Hepatic stellate cell (primary cell): ENCODE measurements at places on chromosomes 1 and 21.

DNA sequence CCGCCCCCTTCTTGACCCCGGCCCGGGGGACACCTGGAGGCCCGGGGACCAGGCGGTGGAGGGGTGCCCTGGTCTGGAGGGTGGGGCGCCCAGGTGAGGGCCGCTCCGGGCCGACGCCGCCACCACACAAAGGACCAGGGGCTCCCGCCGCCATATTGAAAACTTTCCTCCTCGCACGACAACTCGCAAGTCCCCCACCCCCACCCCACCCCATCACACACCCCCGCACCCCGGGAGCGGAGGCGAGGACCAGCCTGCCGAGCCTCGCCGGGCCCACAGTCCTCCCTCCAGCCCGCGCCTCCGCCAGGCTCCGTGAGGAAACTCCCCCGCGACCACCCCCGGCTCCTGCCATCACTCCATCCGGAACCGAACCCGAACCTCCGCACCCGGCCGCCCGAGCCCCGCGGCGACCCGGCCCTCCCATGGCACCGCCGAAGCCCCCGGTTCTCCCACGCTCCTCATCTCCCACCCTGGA, 733 bp downstream of the KDM5B start:
- DNase-seq: peak; percentile 82

DNA sequence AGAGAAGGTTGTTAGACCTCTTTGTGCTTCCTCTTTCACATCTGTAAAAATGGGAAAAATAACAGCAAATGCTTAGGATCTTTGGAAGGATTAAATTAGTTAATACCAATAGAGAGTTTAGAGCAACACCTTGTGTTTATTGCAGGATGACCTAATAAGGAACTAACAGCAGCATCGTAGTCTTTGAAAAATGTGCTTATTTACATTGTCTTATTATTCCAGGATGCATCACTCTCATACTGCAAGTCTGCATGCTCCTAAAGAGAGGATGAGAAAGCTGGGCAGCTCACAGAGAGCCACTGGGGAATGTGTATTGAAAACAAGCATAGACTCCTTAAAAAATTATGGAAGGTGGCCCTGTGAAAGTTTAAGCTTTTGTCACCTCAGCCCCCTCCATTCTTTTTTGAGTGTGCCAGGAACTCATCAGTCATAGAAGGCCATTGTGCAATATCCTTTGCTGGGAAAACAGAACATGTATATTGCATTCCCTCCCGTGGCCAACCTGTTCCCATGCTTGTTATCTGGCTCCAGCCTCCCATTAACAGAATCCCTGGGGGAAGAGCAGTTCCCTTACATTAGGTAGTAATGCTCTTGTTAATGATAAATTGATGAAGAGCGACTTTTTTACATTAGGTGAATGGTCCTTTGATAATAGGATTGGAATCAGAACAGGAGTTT, 180.7 kb downstream of the ZNF326 start:
- no peak for DNase-seq

GRCh38 chr1:75727571-75727970, 3.1 kb downstream of the ACADM start:
- no peak for DNase-seq

DNA sequence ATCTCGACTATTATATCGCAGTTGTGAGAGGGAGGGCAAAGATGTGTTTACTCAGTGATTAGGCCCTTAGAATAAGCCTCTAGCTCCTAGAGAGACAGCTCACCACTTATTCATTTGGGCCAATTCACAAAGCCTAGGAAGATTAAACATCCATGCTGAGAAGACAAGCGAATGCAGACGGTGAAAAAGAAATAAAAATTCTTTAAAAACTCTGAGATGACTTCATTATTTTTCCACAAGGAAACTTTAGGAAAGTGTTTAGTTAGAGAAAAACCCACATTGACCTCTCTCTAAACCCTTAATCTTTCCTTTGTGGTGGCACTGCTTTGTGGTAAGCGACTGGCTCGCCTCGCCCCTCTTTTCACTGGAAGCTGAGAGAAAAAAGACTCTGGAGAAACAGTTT, 146.8 kb upstream of the DMRTA2 start:
- DNase-seq: no peak

- DNase-seq: no peak
Observed at GRCh38 chr1:92752719-92753118, 32.2 kb downstream of the EVI5 start.

DNA sequence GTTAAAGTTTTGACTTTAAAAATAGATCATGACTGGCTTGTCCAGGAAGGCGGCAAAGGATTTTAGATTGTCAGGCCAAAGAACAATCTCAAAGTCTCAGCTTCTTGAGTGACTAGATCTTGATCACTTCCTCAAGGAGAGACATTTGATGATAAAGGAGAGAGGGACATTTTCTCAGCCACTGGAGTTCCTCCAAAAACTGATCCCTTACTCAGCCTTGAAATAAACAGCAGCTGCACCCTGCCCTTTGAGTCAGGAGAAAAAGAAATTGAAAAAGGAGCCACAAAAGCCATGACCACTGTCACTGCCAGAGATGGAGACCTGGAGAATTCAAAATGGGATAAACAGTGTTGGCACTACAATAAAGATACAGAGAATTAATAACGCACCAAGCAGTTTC, 288.4 kb upstream of the PRMT6 start:
- DNase-seq: no peak

DNA sequence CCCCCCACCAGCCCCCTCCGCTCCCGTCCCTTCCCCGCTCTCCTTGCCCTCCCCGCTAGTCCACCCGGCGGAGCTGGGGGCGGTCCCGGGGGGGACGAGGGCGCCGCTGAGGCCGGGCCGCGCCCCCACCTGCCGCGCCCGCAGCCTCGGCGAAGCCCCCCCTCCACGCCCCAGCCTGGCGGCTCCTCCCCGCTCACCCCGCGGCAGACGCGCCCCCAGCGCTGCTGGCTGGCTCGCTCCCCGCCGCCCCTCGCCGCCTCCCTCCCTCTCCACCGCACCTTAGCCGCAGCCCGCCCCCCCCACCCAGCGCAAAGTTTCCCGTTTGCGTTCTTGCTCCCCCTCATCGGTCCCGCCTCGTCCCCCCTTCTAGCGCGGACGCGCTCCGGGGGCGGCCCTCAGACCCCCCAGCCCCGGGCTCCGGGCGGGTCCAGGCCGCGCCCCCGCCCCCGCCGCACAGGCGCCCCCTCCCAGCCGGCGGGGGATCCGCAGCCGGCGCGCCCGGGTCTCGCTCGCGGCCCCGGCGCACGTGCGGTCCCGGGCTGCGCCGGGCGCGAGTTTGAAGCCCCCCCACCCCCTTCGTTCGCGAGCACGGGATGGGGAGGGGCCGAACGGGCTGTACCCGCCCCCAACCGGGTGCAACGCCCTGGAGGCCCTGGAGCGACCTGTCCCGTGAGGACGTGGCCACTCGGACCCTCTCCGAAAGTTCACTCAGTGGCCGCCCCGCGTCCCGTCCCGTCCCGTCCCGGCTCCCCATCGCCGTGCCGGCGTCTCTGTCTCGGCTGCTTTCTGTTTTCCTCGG, 623 bp downstream of the PTPRF start:
- peak; percentile 59 for DNase-seq

- DNase-seq: no peak
Observed at GRCh38 chr1:194515916-194516315, 1329.5 kb upstream of the B3GALT2 start.
